ENCODE measurements at places on chromosomes 1 and 21. TPM values are rescaled to one million over a fixed set of nuclear protein-coding genes. Genes with fewer than 3 reads are reported as not detected.

KCNE1 gene
- 0.26 TPM for total RNA-seq

SIK1 gene
- 7.9 TPM for total RNA-seq

CELA3A gene
- not detected for total RNA-seq

DNA sequence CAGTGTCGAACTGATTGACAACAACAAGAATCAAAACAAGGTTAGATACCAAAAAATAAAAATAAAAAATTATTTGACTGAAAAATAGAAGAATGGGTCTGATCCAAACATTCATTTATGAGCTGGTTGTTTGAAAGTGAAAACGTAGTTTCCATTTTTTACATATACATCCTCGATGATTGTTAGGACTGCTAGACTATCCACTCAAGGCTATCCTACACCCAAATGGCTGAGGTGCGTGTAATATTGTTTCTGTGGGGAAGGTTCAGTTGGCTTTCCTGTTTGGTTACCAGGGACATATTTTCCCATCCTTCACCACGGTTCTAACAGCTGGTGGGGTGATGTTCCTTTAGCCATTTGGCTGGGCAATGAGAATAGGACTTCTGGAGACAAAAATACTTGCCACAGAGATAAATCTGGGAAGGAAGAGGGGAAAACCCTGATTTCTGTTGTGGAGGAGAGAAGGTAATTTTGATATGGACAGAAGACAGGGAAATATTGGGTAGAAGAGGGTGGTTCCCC lies 66.3 kb downstream of the MAP3K7CL start:
- no peak for DNase-seq

- no peak for DNase-seq
Measured at GRCh38 chr1:174040387-174040786, 18.2 kb upstream of the RC3H1 start.

GRCh38 chr1:22090867-22091266 lies 38.4 kb downstream of the CDC42 start:
- DNase-seq, result no peak

DNA sequence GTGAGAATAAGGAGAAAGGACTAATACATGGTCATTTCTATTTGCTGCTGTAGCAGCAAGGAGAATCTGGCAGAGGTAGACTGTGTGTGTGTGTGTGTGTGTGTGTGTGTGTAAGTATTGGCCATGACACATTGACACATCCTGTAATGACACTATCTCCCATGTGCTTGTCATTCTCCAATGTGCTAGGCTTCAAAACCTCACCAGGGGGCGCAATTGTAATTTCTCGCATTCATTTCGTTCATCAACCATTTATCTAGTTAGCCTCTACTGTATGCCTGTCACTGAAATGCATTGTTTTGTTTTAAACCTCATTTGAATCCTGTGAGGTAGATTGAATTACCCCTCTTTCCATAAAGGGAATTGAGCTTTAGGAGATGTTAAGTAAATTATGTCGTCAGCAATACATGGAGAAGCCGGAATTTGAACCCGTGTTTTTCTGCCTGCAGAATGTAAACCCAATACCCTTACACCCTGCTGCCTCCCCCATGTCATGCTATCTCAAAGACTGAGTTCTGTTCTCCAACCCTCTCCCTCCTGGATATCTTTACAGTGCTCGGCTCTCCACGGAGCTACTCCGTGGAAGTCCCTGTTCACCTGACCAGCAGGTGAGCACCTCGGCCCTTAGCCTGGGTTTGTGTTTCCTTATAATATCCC lies 100.8 kb downstream of the UCK2 start:
- peak; percentile 63 for DNase-seq

Measured in activated CD8-positive, alpha-beta memory T cell treated with anti-CD3 and anti-CD28 coated beads, Interleukin-2, amount 10 ng/mL, durations not matched to agents 7 days and 5 days (primary cell).